ENCODE measurements at places on chromosomes 5 and 9.

DNA sequence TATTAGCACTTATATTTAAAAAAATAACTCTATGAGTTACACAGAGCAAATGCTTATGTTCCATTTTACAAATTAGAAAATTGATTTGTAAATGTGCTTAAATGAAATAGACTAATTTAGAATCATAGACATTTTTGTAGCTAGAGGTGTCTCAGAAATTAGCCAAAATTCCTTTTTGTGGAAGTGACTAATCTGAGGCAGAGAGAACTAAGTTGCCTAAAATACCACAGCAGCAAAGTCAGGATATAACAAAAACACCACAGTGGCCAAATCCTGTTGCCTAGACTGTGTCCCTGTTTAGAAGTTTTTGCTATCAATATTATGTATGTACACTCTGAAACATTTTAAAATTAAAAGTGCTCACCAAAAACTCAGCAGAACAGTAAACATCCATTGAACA lies 18.7 kb downstream of the ADAMTSL1 start:
- no peak for DNase-seq

- DNase-seq = no peak
Measured at GRCh38 chr5:132103969-132104391, 30.4 kb downstream of the CSF2 start.

DNA sequence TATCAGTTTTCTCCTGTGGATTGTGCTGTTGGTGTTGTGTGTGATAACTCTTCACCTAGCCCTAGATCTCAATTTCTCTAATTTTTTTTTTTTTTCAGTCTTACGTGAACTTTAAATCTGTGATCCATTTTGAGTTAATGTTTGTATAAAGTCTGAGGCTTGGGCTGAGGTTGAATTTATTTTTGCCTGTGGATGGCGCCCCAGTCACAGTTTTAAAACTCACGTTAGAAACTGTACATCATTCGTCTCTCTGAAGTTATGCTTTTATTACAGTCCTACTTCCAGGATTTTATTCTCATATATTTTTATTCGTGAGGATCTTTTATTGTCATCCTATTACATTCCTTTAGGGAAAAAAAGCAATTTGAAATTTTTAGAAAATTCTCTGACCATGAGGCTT lies 103.1 kb downstream of the EHMT1 start:
- DNase-seq = no peak

- no peak for DNase-seq
Measured at GRCh38 chr5:171275841-171276544, 33.1 kb upstream of the TLX3 start.

DNA sequence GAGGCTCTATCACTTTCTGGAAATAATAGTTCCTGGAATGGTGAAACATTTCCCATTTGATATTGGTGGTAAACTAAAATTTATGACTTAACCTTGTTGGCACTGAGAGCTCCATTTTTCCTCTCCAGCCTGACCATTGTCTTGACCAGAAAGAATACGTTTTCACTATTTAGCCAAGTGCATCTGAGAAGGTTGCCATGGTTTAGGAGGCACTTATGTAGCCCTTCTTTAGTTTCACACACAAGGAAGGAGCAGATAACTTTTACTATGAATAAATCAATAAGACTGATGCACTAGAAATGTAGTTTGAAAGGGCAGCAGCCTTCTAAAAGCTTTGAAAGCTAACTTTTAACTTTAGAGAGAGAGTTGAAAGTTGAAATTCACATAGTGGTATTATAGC lies 1045.5 kb upstream of the CDH6 start:
- no peak for DNase-seq

DNA sequence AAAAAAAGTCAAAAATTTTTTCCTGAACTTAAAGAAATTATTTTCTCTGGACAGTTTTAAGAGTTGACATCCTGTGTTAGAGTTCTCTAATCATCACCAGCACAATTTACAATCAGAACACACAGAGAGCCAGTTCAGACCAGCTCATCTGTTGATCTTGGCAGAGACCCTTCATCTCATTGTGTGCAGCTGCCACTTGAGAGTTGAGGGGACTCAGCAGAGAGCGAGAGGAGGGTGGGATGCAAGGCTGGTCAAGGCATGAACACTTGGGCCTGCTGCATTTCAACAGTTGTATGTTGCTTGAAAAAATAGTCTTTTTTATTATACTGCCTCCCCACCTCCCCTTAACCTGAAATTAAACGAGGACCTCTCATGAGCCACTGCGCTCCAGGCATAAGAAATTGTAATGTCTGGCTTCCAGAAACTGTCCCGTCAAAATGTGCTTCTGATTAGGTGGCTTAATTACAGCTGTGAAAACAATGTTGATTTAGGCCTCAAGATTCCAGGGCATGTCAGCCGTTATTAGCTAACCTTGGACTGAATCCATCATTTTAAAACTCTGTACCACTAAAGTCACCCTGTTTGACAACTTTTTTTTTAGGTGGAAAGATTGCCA lies 383.6 kb downstream of the CCDC171 start:
- no peak for DNase-seq

- no peak for DNase-seq
Measured at GRCh38 chr9:25350011-25350410, 328.2 kb downstream of the TUSC1 start.

DNA sequence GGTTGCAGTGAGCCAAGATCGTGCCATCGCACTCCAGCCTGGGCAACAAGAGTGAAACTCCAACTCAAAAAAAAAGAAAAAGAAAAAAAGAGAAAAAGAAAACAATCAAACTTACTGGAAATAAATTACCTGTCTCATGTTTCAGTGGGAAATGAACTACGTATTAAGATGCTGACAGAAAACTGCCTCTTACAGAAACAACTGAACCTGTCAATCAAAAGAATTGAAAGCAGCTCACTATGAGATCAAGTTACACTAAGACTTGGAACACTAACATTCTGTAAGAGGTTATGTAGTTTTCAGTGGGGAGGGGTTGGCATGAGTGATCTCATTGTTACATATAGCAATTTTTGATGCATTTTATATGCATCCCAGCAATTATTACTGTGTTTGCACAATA lies 64.4 kb upstream of the SPATA31E1 start:
- DNase-seq = no peak

GRCh38 chr5:164475339-164475977 lies 970.0 kb downstream of the MAT2B start:
- no peak for DNase-seq

GRCh38 chr9:96080364-96080763 lies 204.9 kb downstream of the ERCC6L2 start:
- no peak for DNase-seq

- no peak for DNase-seq
Measured at GRCh38 chr5:158751961-158752655, 347.6 kb downstream of the EBF1 start.
